ENCODE measurements at places on chromosomes 12 and 14.

- no peak for DNase-seq
Measured at GRCh38 chr12:34404377-34405285, 382.3 kb downstream of the ALG10 start.

DNA sequence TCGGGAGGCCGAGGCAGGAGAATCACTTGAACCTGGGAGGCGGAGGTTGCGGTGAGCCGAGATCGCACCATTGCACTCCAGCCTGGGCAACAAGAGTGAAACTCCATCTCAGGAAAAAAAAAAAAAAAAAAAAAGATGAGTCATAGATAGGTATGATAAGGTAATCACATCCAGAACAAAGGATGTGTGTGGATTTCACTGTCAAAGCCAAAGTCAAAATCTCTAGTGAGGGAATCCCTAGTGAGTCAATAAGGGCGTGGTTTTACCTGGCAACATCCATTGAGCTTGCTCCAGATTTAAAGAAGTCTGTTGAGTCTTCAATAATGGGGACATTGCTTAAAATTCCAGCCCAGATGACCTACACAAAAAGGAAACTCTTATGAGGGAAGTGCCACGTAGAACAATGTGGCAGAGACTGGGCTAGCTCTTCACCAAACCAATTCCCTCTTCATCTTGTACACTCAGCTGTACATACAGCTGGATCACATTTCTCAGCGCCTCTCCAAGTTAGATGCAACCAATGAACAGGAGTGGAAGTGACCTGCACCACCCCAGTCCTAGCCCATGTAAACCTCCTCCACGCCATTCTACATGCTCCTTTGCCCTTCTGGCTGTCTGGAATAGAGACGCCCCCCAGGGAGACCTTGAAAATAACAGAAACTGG is 23.4 kb downstream of the ALDH1L2 start:
- DNase-seq: no peak

DNA sequence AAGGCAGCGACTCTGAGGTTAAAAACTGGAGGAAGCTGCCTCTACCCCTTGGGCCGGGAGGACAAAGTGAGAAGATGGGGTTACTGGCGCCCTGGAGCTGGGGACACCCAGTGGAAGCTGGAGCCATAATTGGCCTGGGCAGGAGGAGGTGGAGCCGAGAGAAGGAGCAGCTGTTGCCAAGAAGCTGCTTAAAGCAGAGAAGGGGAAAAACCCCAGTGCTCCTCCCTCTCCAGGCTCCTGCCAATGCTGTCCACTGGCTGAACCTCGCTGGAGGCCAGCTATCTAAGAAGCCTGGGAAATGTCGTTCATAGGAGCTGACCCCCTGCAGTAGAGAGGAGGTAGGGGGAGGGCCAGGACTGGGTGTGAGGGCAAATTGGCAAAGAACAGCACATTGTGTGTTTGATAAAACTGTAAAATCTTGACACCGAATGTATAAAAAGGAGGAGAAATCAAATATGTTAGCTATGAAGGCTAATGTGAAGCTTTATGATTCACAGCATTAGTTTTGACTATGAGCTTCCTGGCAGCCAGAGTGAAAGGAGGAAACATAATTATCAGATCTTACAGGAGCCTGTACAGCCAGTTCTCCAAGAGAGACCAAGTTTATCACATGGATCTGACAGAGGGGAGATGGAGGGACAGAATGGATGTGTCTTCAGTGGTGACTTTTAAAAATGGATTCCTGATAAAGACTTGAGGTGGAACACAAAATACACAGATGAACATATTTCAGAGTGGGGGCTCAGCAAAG is 9.5 kb downstream of the HHIPL1 start:
- no peak for DNase-seq

GRCh38 chr12:50051101-50051806 is 6.1 kb upstream of the ASIC1 start:
- no peak for DNase-seq

DNA sequence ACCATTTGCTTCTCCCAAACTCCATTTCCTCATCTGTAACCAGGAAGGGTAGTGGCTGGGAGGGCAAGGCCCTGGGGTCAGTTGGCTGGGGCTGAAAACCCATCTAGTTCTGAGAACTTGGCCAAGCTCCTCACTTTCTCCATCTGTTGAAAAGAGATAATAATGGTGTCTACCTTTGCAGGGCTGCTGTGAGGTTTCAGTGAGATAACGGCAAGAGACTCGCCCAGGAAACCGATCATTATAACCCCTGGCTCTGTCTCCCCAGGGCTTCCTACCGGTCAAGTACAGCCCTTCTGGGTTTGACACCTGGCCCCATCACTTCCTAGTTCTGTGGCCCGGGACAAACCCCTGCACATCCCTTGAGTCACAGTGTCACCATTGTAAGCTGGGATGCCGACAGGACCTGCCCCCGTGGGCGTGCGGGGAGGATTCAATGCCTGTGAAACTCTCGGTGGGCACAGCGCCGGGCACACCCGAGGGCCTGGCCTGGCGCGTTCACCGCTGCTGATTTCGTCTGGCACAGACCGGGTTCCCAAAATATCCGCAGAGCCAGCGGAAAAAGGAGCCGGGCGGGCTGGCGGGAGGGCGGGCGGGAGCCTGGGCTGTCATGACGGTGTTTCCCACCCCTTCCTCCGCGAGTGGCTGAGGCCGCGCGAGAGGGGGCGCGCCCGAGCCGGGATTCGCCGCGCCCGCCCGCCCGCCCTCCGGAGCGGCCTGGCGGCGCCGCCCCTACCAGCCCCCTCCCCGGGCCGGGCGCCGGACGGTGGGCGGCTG is 4.4 kb downstream of the KMT5A start:
- DNase-seq: peak; percentile 67

GRCh38 chr12:51883295-51883694 is 4.6 kb upstream of the ANKRD33 start:
- no peak for DNase-seq

DNA sequence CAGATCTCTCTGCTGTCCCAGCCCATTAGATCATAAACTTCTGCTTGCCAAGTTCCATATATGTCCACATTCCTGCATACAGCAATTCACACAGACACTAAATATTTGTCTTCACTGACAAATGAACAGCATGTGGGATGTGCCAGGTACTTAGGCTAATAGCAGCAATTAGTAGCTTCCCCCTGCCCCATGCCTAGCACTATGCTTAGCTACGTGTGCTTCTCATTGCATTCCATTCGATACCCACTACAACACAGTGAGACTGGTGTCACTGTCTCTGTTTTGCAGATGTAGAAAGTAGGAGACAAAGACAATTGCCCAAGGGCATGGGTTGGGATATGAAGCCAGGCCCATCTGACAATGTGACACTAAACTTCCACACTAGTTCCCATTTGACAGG is 308.4 kb downstream of the BCL11B start:
- DNase-seq: no peak

GRCh38 chr14:75452900-75453816 is 25.3 kb downstream of the JDP2 start:
- DNase-seq: no peak

- DNase-seq: no peak
Measured at GRCh38 chr14:49619730-49620129, 696 bp downstream of the RPL36AL start.

- no peak for DNase-seq
Measured at GRCh38 chr14:77377502-77377844, 294 bp downstream of the SAMD15 start.

DNA sequence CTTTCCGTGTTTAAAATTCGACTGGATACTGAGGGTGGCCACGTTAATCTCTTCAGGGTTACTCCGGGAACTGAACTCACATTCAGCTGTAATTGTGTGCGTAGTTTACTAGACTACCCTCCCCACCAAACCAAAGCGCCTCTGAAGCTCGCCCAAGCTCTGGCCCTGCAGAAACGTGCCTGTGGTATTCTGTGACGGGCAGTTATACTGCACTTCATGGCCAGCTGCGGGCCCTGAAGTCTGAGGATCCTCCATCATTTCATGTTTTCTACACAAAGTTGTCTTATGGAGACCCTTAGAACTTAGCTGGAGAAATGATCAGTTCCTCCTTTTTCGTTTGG is 688 bp downstream of the ZNF26 start:
- DNase-seq: no peak

DNA sequence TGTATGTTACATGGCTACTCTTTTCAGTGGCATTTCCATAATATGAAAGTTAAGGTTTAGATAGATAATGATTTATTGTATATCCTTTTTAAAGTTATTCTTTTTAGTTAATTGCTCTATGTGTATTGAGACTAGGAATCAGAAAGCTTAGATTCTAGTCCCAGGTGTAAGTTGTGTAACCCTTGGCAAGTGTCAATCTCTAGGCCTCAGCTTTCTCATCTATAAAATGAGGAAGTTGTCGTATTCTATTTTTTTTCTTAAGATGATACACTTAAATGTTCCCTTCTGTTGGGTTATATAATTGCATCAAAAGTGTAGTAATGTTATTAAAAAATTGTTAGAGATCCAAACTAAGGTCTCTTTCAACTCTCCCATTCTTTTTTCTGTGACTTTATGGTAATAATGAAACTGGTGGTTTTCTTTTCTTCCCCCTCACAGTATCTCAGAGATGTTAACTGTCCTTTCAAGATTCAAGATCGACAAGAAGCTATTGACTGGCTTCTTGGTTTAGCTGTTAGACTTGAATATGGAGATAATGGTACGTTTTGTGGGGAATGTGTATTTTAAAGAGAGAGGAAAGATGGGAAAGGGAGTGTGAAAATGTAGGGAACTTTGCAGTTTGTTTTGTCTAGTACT is 4.1 kb downstream of the RTRAF start:
- no peak for DNase-seq

DNA sequence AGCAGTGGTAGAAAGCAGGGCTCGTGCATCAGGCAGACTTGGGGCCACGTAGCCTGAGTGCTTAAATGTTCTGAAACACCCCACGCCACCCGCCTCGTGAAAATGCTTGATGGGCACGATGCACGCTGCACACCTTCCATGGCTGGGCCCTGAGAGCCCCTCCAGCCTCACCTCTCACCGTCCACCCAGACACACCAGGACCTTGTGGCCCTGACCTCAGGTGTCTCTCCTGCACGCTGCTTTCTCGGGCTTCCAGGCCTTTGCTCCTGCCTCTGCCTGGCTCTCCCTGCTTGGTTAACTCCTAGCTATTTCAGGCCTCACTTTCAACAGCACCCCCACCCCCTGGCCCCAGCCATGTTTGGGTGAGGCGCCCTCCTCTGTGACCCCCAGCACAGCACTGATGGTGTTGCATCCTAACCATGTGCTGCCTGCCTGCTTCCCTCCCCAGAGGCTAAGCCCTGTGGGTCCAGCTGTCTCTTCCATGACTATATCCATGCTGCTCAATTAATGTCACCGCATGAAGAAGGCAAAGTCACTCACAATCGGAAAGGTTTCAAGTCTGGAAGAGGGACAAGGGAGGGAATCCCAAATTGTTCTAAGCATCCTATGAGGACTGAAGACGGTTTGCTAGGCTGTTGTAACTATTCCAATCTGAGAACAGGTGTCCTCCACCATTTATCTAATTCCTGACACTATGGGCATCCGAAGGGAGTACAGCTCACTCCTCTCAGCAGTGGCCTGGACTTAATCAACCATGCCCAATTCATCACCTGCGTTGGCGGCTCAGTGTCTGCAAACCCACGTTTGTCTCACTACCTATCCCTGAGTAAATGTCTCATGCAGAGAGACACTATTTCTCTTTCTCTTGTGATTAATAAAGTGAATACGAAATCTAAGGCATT is 82.2 kb downstream of the CCDC88C start:
- DNase-seq: no peak

DNA sequence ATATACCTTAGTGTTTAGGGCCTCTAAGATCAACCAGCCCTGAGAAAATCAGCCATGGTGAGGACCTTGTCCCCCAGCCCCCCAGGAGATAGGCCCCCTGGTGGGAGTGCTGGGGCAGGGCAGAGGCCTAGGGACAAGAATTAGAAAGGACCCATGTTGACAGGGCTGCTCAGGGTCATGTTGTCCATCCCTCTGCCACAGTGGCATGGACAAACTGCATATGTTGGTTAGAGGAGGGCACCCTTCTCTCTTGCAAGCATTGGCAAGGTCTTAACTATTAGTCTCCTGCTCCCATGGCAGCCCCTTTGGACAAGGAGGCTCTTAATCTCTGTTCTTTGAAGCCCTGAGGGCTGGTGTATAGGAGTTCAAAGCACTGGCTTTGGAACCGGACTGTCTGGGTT is 755 bp upstream of the PTPN6 start:
- no peak for DNase-seq

GRCh38 chr12:96500693-96501092 is 11.3 kb downstream of the CFAP54 start:
- DNase-seq: no peak

DNA sequence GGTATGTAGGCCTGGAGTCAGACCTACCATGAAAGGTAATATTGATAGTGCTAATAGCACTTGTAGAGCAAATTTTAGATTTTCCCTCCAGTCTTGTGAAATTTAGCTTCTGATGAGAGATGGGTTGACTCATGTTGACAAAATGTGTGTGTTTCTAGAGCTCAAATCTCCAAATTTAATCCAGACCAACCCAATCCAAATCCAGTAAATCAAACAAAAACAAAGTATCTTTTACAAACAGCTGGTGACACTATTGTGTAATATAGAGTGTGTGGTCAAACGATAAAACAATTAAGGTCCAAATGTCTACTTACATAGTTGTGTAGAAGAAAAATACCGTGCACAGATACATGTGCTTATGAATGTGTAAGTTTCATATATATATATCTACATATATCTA is 63.4 kb upstream of the KITLG start:
- no peak for DNase-seq

DNA sequence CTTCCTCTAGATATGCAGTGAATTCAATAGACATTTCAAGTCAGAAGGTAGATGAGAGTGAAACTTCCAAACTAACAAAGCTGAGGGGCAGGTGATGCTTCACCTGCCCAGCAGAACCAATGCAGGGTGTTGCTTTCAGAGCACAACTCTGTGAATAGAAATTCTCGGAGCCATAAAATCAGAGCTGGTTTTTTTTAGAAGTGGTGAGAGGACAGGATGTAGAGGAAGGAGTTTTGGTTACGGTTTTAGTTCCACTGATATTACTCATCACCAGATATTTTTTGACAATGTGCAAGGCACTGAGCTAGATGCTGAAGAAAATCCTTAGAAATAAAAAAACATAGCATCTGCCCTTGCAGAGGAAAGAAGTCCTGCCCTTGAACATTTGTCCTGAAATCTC is 62.2 kb downstream of the BMP4 start:
- DNase-seq: no peak

DNA sequence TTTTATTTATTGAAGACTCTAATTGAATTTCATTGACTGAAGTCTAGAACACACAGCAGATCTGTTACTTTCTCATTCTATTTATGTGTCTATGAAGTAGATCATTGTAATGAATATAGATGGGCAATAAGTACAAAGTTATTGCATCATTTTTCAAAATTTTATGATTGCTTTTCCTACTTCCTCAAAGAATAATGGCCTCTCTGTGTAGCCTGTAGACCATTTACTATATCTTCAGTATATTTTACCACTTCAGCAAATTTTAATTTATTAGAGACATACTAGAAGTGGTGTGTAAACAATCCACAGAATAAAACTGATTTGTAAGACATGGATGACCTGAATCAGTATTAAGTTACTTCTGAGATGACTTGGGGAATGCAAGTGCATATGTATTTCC is 291.7 kb upstream of the FAR2 start:
- DNase-seq: no peak

GRCh38 chr12:109885616-109886015 is 5.3 kb upstream of the GLTP start:
- no peak for DNase-seq

Measured in stimulated activated CD4-positive, alpha-beta T cell treated with anti-CD3 and anti-CD28 coated beads, Interleukin-12 subunit alpha, Interleukin-12 subunit beta, amount 100 ng/mL, for 24 hours (primary cell).